ENCODE measurements at places on chromosomes 5 and 9.

- DNase-seq = no peak
Measured at GRCh38 chr9:9747787-9748186, 865.0 kb downstream of the PTPRD start.

DNA sequence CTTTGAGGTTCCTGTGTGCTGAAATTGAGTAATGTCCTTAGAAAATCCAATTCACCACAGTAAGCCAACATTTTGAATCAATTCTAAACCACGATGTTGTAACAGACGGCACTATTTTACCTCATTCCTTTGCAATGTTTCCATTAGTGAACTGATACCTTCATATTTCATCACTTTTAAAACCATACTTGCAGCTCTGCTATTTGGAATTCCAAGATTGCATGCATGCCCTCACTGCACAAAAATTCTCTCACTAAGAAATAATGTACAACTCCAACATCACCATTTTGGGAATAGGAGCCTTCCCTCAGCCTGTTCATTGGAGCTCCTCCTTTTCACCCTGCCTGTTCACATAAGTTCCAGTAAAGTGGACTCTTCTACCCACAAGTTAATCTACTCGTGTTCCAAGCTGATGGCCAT lies 74.8 kb upstream of the TGFBR1 start:
- DNase-seq = no peak

DNA sequence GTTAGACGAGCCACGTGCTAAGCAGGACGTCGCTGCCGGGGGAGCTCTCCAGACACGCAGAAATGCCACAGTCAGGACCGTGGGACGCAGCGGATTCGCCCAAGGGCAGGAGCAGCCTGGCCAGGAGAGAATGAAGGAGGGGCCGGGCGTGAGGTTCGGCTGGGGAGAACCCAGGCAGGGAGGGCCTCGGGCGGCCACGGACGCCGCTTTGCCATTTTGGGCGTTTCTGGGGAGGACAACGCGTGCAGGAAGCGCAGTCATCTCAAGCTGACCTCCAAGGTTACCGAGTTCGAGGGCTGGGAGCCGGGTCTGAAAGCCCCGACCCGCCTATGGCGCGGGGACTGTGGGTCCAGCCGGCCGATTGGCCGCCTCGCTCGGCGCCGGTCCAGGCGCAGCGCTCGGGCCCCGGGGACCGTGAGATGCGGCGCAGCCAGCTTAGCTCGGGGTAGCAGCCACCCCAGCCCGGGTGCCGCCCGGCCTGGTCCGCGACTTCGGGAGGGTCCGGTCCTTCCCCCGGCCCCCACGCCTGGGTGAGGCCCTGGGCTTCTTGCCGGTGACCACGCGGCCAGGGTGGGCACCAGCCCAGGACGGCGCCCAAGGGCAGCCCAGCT lies 760 bp upstream of the MAN1B1 start:
- DNase-seq = no peak

GRCh38 chr5:157365732-157366131 lies 94.3 kb upstream of the NIPAL4 start:
- DNase-seq = no peak

- no peak for DNase-seq
Measured at GRCh38 chr5:15260356-15261268, 239.4 kb upstream of the FBXL7 start.

- no peak for DNase-seq
Measured at GRCh38 chr5:73392775-73393174, 55.8 kb downstream of the FOXD1 start.

- no peak for DNase-seq
Measured at GRCh38 chr5:138603249-138603920, 28.2 kb upstream of the HSPA9 start.

DNA sequence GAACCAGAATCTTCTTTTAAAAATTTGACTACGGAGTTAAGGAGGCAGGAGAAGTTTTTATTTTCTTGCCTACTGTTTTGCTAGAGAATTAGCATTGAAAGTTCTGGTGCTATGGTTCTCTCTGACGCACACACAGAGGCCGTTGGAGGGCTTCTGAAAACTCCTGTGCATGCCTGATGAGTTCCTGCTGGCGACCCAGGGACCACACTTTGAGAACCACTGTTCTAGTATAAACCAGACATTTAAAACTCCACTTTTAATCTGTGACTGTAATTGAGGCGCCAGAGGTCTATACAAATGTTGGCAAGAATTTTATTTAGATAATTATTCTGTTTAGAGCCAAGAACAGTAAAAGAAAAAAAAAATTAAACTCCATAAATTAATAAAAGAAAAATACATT lies 99.5 kb upstream of the OTULINL start:
- no peak for DNase-seq

DNA sequence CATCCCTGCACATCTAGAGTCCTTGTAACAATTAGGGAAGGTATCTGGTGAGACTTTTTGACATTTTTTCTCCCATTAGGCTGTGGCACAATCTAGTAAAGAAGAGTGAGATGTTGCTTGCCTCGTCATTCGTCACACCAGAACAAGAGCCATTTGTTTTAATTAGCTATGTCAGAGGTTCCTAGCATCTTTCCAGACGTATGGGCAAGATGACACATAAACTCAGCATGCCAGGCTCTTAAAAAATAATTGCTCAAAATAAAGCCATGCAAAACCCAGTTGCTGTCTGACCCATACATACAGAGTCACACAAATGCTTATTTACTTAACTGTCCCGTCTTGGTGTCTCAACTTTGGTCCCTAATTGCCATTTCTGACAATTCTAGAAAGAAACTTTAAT lies 125.9 kb downstream of the TRPM3 start:
- no peak for DNase-seq

GRCh38 chr9:134853893-134854292 lies 26.7 kb upstream of the FCN2 start:
- no peak for DNase-seq

DNA sequence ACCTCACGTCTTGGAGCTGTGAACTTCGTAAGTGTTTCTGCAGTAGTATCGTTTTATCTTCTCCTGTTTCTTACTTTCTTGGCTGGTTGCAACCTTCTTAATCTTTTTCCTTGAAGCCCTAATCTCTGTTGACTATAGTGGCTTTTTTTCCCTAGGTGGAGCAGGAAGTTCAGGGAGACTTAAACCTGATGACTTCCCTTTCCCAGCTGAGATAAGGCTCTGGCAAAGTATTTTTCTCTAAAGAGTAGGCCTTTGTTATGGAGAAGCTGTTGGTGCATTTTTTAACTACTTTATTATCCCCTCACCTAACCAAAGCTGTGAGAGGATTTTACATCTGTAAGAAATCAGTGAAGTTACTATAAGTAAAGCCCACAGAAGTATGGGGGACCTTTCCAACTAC lies 723.1 kb upstream of the RIOK2 start:
- DNase-seq = peak; percentile 30

DNA sequence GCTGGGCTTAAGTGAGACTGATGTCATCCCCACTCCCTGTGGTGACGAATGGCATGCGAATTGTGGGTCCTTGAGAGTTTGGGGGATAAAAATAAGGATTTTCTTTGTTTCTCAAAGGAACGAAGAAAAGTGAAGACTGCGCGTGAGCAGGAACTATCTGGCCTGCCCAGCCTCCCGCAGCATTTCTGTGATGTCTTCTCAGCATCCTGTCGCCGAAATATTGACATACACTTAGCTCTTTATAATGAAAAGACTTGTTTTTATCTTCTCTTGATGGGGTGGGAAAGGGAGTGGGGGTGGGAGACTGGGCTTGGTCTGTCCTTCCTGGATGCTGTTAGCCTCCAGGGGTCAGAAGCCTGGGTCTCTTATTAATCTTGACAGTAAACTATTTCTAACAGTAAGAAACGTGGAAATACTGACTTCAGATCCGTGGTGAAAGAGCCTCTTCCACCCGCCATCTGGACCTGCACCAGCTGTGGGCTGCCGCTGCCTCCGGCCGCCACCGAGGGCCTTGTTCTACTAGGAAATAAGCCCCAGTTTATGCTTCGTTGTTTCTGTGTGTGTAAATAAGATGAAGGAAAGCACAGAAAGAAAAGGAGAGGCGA lies 239.6 kb downstream of the FANCC start:
- DNase-seq = no peak

DNA sequence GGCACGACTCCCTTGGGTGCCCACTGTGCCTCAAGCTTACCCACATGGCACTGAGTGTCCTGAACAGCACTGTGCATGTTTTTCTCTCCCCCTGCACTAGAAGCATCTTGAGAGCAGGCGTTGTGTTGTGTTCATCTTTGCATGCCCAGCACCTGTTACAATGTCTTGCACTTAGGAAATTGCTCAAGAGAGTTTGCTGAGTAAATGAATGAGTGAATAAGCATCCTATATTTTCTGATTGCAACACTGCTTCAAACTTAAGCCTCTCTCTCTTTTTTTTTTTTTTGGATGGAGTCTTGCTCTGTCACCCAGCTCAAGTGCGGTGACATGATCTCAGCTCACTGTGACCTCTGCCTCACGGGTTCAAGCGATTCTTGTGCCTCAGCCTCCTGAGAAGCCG lies 94.5 kb downstream of the LMNB1 start:
- DNase-seq = no peak

GRCh38 chr5:114360357-114360756 lies 1.5 kb upstream of the KCNN2 start:
- no peak for DNase-seq

DNA sequence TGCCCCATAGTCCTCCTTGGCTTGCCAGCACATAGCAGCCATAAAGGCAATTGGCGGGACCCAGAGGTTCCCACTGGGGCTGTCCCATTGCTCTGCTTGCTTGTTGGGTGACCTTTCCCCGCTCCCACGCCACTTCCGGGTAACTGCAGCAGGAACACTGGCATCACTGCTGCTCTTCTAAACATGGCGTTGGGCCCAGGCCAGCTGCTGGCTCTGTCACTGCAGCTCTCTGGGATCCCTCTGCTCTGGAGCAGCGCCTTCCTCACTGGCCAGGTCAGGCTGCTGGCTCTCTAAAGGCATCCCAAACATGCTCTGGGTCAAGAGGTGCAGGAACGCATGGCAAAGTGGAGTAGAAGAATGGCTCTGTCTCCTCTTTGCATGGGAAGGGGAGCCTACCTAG lies 92.9 kb downstream of the DRD1 start:
- no peak for DNase-seq

DNA sequence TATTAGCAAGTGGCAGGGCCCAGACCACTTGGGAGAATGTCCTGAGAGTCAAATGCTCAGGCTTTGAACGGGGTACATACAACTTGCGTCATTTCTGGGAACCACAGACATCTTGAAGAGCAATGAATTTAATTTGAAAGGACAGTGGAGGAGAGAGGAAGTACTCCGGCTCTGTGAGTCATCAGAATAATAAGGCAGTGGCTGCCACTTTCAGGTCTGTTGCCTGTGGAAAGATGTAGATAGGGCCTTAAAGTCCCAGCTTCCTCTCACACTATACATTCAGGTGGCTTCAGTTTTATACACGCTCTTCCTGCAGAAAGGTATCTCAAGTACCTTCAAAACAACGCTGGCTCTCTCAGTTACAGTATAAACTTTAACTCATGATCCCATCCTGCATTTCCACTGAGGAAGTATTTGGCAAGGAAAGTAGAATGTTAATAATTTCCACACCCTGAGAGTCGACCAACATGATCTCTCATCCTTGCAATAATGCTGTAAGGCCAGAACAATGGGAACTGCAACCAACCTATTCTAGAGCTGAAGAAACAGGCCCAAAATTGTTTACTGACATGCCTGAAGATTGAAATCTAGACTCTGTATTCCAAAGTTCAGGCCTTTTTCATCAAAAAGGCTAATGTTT lies 6.8 kb upstream of the PRUNE2 start:
- no peak for DNase-seq

DNA sequence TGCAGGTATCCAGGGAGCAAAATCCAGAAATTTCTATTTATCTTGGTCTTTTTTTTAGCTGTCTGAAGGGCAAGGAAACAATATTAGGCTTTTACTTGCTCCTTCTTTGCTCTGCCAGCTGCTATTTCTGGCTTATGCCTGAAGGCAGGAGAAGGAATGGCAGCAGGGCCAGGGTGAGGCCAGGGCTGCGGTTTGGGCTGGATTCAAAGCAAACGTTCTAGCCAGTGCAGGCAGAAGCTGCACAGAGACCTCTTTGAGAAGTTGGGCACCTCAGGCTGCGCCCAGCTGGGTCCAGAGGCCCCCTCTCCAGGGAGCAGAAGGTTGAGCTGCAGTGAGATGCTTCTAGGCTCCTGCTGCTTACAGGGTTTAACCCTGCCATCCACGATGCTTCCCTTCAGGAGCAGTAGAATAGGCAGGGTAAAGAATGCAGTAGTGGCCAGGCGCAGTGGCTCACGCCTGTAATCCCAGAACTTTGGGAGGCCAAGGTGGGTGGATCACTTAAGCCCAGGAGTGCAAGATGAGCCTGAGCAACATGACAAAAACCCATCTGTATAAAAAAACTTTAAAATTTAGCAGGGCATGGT lies 201.2 kb downstream of the ADCY2 start:
- DNase-seq = no peak

DNA sequence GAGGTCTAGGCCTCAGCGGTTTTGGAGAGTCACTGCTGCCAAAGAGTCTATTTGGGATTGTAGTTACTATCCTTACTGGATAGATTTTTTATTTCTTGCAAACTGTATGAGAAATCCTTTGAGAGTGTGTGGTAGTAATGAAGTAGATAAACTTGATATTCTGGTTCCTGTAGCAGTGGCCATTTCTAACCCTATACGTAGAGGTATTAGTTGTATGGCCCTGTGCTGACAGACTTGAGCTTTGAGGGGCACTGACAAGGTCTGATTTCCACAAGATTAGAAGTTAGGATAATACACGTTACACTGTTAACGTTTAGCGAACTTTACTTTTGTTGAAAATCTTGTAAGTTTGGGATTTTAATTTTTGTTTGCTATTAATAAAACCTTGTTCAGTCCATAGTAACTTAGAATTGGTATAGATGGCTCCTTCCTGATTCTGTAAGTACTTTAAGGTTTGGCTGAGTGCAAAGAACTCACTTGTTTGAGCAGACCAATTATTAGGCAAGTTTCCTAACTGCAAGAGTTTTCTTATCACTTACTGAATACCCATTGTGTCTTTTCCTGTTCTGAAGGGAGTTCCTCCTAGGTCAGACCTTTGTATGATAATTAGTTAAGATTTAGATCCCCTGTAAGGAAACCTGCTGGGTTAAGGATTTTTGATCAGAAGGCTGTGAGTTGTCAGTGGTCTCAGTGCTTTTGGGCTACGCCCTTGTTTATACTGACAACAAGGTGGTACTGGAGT lies 31.4 kb downstream of the GCNT1 start:
- DNase-seq = no peak

Data from NT2/D1 (cell line).